ENCODE measurements at places on chromosomes 5 and 9. TPM values are rescaled to one million over a fixed set of nuclear protein-coding genes. Genes with fewer than 3 reads are reported as not detected.

The ZNF367 gene
- polyA plus RNA-seq: 0.84 TPM

The RNF183 gene
- polyA plus RNA-seq: not detected

- no peak for DNase-seq
Measured at GRCh38 chr5:7756453-7756852, 94.5 kb downstream of the CFAP90 start.

The GNE gene
- 2.3 TPM for polyA plus RNA-seq

DNA sequence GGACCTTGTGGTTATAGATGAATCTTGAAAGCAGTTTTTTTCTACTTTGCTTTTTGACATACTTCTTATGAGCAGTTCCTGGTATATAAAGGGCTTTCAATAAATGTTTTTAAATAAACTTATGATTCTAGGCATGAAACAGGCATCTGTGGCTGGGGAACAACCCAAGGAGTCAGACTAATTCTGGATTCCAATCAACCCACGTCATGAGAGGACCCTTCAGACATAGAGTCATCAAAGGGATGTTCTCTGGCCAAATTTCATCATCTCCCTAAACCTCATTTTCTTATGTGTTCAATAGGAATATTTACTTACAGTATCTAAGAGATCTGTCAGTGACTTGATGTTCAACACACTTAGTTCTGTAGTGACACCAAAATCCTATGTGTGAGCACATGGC lies 243.8 kb upstream of the ZNF462 start:
- DNase-seq: no peak

DNA sequence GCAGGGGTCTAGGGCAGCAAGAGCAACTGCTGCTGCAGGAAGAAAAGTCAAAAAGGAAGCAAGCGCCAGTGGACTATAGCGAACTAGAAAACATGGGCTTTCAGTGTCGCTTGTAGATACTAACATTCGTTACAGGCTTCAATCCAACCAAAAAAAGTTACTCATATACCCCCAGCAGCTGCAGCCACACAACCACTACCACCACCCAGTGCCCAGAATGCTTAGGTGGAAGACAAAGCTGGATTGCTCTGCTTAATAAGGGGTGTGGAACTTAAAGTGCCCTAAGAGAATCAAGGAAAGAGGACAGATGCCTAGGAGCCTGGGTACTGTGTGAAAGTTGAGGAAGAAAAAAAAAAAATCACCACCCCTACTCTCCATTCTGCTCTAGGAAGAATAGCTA lies 203.6 kb downstream of the ELAVL2 start:
- no peak for DNase-seq

DNA sequence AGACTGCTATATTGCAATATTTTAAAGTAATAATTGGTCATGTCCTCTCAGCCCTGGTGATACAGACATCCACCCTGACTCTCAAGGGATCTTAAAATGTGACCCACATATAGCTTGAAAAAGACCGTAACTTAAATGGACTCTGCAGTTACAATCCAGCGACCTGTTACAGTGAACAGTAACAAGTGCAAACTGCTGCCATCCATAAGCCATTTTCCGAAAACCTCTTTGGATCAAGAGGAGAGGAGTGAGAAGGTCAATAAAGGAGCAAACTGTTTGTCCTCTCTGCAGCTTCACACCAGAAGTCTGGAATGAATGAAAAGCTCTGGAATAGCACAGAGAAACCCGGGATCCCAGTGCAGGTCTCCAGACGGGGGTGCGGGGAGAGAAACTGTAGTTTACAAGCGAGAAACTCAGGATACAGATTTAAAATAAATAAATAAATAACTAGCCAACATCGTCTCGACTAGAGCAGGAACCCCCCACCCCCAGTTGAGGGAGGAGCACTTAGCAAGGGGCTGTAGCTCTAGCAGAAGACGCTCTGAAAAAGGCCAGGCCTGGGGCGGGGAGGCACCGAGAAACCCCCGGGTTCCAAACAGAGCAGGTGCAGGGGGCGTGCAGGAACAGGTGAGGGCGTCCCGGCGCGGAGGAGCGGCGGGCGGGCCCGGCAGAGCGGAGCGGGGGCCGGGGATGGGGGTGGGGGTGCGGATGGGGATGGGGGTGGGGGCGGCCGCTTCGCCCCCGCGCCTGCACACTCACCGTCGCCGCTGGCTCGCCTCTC lies 572 bp downstream of the ZDHHC21 start:
- DNase-seq: no peak

- DNase-seq: no peak
Measured at GRCh38 chr5:2203774-2204173, 321.0 kb upstream of the IRX4 start.

GRCh38 chr5:106637275-106637674 lies 1033.5 kb downstream of the EFNA5 start:
- DNase-seq: no peak

DNA sequence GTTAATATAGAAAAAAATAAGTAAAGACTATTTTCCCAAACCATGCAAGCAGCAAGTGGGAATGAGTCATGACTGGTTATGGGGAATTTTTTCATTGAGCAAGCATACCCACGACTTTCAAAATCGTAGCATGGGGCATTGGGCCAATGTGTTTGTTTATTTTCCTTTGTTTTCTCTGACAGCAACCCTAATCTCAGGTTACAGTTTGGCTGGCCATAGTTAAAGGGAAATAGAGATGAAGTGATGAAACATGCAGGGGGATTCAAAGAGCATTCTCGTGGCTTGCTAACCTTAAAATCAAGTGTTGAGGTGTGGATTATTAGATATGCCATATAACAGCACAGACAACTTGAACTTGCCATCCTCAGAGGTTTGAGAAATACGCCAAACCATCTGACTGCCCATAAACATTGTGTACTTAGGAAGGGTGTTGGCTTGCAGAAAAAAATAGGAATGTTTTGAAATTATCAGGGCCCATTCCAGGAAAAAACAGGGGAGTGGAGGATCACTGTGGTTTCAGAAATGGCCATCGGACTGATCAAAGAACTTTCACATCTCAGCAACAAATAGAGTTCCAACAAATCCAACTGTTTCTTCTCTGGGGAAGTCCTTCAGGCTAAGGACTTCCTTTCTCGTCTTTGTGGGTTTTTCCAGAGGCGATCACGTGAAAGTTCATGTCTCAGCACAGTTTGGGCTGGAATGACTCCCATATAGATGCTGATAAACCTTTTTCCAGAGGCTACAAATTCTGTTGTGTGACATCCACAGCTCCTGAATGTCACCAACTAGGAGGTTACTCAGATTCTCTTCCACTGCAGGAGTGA lies 259.1 kb downstream of the SYK start:
- no peak for DNase-seq

- no peak for DNase-seq
Measured at GRCh38 chr5:124231230-124231629, 515.2 kb downstream of the ZNF608 start.

The DND1 gene
- not detected for polyA plus RNA-seq

GRCh38 chr9:99235926-99236634 lies 14.0 kb downstream of the SEC61B start:
- no peak for DNase-seq

DNA sequence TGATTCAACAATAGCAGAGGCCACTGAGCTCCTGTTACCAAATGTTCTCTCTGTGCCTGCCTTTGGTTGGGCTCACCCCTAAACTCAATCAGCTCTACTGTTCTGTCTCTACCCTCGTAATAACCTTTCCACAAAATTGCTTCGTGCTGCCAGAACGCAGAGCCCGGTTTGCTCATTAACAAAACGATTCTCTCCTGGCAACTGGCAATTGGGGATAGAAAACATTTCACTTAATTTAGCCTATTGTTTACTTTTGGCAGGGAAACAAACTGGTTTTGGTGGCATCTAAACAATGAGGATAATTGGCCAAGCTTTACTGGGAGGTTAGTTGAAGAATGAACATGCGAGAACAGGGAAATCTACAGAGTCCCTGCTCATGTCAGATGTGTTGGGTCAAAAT lies 56.6 kb downstream of the SLC28A3 start:
- no peak for DNase-seq

- DNase-seq: no peak
Measured at GRCh38 chr5:142048272-142048671, 35.4 kb upstream of the GNPDA1 start.

- DNase-seq: no peak
Measured at GRCh38 chr5:109411149-109411514, 1.4 kb upstream of the PJA2 start.

The WWC1 gene
- not detected for polyA plus RNA-seq

The ITGA1 gene
- polyA plus RNA-seq: not detected

The IL17B gene
- not detected for polyA plus RNA-seq

The BAAT gene
- polyA plus RNA-seq: not detected

DNA sequence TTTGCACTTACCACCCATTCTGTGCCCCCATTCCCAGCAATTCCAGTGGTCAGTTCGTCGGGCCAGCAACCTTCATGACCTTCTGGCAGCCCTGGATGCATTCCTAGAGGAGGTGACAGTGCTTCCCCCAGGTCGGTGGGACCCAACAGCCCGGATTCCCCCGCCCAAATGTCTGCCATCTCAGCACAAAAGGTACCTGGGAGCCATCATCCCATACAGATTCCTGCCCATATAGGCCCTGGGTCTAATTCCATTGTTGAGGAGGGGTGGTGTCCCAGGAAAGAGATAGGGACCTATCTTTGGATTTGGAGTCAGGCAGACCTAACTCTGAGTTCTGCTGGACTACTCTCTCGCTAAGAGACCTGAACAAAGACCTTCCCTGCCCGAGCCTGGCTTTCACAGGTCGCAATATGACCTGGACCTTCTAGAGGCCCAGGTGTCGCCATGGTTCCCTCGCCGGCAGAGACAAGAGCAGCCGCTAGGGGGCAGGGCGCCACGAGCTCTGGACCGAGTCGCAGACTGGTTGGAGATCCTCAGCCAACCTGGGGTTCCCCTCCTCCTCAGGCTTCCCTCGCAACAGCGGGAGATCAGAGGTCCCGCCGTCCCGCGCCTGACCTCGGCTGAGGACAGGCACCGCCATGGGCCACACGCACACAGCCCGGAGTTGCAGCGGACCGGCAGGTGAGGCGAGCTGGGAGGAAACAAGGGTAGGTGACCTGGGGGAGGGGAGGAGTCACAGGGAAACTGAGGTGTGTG lies 3.1 kb downstream of the SLC4A9 start:
- DNase-seq: peak; percentile 68

DNA sequence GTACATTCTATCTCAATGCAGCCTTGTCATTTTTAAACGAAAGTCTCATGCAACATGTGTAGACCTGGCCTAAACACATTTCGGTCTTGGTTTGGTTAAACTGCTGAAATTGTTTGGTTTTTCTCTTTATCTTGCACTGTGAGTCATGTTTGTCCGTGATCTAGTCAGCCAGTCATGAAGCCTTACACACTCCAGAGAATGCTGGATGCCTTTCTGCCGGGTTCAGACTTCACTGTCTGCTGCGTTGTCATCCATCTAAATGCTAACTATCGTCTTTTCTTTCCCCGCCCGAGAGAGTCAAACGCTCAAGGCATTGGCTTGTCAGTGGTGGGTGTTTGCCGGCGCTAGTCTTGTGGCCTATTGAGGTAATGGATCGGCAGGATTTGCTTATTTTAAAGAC lies 1194.6 kb upstream of the WWC1 start:
- DNase-seq: no peak

DNA sequence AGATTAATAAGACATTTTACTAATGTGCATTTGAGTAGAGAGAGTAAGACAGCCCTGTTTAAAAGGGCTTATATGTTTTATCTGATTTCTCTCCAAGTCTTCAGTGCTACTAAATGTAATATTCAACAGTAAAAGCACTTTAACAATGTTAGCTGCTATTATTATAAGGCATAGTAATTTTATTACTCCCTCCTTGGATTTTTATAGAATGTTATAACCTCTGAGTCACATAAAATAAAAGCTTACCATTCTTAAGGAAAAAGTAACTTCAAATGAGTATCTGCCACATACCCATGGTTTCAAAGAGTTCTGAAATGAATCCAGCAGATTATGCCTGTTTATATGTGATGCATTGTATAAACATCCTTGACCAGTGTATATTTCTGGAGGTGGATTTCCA lies 19.0 kb downstream of the SPDL1 start:
- no peak for DNase-seq

- no peak for DNase-seq
Measured at GRCh38 chr5:168637793-168638192, 58.6 kb upstream of the PANK3 start.

DNA sequence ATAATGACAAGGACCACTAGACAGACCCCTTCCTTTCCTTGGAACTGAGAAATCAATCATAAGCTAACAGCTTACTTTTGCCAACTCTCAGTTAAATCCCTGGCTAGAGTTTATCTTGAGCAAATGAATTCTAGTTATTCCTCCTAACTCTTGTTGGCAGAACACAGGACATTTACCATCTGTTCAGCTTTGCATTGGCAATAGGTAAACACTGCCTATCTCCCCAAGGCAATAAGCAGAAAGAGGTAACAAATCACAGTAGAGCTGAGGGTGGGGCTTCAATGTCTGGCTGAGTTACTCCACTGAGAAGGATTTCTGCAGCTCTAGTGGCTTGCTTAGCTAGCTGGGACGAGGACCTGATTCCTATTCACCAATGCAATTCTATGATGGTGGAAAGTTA lies 503.3 kb upstream of the GRIA1 start:
- no peak for DNase-seq

DNA sequence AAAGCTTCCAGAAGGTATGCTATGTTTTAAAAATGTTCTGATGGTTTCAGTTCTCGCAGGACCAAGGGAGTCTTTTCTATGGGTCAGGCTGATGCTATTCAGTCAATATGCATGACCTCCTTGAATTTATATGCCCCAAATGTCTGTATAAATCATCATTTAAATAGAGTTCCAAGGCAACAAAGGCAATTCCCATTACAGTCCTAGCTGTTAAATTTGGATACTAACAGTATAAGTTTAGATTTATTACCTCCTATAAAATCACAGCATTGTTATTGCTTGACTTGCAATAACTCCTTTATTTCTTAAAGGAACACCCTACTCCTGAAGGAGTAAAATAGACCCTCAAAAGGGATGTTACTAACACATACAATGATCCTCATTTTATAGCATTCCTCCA lies 387.7 kb upstream of the CHD1 start:
- DNase-seq: no peak

GRCh38 chr9:18980189-18980588 lies 52.8 kb downstream of the SAXO1 start:
- DNase-seq: no peak

DNA sequence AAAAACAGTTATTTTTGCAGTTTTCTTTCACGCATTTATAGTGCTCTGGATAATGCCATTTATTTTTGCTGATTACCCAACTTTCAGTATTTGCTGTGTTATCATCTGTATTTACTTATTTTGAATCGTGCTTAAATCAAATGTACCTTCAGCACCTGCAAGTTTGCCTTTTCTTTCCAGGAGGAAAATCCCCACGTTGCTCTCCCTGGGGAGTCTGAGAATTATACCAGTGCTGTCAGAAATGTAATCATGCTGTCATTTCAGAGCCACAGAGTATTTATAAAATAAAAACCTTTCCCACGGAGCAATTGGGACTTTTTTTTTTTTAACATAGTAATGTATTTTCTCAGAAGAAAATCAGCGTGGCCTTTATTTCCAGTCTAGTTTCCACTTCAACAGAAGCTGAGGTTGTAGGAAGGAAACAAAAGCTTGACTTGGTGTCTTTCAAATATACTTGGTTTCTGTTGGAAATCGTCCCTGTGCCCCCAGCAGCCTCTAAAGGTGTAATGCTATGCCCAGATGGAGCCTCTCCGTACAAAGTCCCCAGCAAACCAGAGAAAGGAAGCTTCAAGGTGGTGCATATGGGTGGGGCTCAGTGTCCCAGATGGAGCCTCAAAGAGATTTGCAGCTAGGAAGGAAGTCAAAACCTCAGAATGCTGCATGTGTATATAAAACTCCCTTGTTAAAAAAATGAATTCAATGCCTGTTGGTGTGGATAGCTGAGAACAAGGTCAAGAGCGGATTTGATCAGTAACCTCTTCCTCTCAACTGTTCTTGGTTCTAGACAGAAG lies 2.1 kb downstream of the GPR150 start:
- DNase-seq: no peak

The ABHD17B gene
- 45.2 TPM for polyA plus RNA-seq

Data from immature natural killer cell (primary cell).